Stimulated activated CD4-positive, alpha-beta T cell treated with anti-CD3 and anti-CD28 coated beads, Interleukin-15, amount 100 ng/mL, for 1 hour (primary cell): ENCODE measurements at places on chromosomes 4 and X.

DNA sequence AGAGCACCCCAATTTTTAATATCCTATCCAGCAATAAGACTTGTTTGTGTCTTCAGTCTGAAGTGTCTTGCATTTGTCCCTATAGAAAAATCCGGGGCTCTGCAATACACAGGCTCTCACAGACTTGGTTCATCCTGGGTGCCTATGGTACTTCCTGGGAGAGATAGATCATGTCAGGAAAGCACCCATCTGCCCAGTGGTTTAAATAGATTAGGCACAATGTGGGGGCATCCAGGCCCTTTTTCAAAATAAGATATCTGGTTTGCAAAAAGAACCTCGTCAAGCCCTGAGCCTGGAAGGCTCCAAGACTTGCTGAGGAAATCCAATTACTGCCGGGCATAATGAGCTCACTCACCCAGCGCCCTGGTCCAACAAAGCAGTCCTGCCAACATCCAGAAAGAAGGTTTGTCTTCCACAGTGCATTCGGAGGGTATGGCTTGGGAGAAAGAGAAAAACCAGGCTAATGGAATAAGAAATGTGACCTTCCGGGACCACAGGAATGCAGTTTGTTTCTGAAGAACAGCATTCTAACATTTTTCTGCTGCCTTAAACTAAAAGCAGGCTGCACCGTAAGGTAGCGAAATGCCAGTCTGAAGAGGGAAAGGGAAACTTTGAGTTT lies 11.6 kb downstream of the JAKMIP1 start:
- DNase-seq, result no peak

DNA sequence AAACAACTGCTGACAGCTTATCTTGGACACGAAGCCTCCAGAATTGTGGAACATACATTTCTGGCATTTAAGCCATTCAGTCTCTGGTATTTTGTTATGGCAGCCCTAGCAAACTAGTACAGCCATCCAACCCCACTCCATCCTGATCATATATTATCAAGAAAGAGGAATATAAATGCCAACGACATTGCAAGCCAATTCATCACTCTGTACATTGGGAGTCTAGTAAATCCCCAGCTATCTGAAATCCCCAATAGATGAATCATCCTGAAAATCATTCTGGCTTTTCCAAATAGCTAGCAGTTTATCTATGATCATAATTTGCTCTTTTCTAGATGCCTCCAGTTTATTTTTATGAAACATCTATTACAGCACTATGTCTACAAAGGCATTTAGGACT lies 41.1 kb downstream of the FRMD7 start:
- no peak for DNase-seq

DNA sequence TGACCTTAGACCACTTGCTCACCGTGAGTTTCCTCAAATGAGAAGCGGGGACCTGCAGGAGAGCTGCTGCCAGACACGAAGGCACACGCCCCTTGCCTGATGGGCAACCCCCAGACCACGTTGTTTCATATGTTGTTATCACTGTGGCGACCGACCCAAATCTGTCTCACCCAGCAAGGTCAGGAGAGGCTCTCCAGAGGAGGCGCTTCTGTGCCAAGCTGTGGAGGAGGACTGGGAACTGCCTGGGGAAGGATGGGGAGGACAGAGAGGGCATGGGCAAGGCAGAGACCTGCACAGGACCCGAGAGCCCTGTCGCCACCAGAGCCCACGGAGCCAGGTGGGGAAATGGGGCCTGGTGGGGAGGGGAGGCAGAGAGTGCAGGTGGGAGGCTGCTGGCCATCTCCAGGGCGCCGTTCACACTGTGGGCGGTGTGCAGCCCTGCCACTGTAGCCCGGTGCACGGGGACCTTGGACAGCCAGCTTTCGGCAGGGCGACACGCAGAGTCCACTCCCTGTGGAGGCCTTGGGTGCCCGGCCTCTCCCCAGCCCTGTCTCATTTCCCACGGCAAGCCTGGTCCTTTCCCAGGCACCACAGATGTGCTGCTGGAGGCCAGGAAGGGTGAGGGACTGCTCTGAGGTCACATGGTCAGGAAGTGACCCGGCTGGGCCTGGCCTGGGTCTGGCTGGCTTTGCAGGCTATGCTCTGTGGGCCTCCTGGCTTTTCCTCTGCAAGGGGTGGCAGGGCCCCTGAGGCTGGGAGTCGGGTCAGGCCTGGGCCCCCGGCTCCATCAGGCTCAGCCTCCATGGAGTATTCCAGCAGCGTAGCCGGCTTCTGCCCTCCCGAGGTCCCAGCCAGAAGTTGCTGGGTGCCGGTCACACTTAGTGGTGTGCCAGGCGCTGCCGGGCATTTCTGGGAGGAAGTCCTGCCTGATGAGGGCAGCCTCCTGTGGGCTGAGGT lies 3.2 kb downstream of the HTRA3 start:
- DNase-seq, result no peak

DNA sequence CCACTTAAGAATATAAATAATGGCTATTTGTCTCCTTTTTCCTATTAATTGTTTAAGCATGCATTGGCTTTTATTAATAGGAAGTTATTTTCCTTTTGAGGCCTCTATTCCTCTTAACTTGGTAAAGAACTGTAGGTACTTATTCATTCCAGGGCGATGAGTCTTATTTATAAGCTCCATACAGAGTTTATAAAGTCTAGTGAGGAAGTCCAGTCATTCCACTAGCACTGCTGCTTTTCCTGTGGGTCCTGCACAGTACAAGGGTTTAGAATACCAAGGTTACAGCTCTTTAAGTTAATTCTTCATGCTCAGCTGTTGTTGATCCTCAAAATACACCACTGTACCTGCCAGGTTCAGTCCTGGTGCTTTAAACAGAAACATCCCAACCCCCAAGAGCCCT lies 28.5 kb upstream of the WNK3 start:
- no peak for DNase-seq

- no peak for DNase-seq
Observed at GRCh38 chr4:153643406-153644383, 40.4 kb upstream of the TLR2 start.

GRCh38 chr4:138259824-138260223 lies 17.7 kb upstream of the SLC7A11 start:
- DNase-seq, result no peak

DNA sequence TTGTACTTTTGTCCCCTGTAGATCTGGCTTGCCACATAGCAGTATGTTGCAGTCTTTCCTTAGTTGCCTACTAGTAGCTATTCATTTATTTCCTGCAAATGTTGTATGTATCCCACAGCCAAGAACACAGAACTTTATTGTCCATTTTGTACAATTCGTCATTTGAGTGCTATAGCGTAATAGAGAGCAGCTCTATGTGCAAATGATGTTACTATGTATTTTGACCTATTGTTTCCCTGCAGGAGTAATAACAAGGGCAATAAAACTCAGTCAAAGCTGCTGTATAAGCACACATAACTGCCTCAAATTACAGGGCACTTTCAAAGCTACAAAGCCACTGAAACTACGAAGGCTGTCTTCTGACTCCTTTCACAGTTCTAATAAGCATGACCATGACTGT lies 48.1 kb downstream of the NRK start:
- no peak for DNase-seq

- no peak for DNase-seq
Observed at GRCh38 chr4:87912164-87913004, 63.1 kb upstream of the SPP1 start.

DNA sequence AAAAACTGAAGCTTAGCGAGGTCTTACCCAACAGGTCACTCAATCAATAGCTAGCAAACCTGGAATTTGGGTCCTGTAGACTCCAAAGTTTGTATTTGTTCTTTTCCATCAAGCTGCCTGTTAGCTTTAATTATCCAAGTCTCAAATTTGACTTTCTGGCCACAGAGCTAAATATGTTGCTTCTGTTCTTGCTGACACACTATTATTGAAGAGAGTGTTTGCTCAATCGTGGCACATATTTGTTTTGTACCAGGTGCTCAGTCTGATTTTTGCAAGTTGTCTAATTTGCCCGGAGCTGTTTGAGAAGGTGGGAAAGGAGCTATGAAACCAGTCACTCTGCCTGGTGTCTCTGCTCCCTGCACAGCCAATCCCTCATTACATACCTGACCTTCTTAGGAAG lies 41.7 kb upstream of the FRMD7 start:
- no peak for DNase-seq

DNA sequence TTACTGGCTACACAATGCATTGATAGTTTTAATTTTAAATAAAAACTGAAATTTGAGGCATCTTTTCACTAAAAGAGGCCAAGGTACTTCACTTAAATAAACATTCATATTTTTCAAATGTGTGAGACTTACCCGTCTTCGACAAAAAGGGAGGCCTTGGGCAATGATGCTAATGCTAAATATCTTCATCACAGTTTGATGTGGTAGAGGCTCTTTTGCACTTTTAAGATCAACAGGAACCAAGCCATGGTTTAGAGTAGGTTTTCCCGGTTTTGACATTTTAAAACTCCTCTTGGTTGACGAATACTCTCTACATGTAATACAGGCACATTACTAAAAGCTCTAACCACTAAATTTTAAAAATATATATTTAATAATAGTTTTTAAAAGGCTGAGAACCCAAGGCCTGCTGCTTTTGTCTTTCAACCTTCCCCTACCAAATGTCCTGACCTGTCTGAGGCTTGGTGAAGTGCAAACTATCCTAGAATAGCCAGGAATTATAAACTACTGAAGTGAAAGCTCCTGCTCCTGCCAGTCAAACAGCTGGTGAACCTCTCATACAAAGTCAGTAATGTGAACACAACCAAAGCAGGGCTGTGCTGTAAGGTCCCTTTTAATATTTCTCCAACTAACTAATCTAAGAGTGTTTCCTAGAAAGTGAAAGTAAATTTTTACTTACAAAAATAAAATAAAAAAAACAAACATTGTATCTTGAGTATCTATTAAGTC lies 153.7 kb downstream of the FBXW7 start:
- DNase-seq, result no peak

- DNase-seq, result no peak
Observed at GRCh38 chr4:182975806-182976205, 58.6 kb upstream of the DCTD start.

GRCh38 chrX:42276982-42277690 lies 353.8 kb upstream of the CASK start:
- DNase-seq, result no peak

- no peak for DNase-seq
Observed at GRCh38 chrX:142891046-142891445, 134.7 kb upstream of the SPANXN4 start.

DNA sequence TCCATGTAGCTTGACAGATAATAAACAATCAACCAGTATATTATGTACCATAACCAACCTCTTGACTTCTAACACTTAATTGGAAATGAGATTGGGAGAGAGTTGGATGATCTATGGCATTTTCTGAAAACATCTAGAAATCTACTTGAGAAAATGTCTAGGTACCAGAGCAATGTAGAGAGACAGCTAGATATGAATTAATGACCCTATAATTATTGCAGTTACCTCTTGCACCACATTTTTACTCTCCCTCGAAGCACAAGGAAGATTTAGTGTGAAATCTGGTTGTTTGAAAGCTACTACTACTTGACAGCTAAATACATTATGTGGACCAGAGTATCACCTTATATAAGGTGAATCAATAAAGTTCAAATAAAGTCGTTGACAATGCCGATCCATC lies 1534.4 kb upstream of the IGFBP7 start:
- DNase-seq, result no peak

GRCh38 chrX:55839485-55839884 lies 121.9 kb downstream of the RRAGB start:
- no peak for DNase-seq

DNA sequence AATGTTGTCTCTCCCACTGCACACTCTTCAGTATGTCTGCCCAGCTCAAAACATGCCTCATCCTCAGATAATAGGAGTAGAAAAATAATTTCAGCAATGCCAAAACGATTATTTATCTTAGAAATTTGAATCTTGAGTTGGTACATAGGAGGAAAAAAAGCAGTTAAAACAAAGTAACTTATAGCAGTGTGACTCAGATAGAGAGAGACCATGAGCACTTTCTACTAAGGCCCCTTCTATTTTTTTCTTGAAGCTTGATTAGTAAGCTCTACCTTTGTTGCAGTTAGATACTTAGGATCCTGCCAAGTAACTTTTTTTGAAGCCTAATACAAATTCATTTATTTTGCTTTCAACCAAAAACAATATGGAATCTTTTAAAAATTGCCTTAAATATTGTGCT lies 212.3 kb downstream of the MAD2L1 start:
- DNase-seq, result no peak

DNA sequence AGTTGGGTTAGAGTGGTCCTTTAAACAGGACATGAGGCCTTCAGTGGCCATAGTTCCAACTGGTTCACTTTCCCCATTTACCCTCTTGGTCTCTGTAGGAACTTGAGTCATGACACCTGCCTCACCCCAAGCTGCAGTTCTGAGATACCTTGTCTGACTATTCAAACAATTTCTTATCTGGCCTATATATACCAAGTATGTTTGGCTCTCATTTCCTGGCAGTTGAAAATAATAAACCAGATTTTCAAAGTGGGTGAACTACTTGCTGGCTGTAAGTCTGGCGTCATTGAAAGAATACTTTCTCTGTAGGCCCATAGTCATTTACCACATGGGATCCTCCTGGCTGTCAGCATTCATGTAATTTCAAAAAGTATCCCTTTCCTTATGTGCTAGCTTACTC lies 228.8 kb downstream of the SHROOM3 start:
- DNase-seq, result no peak

DNA sequence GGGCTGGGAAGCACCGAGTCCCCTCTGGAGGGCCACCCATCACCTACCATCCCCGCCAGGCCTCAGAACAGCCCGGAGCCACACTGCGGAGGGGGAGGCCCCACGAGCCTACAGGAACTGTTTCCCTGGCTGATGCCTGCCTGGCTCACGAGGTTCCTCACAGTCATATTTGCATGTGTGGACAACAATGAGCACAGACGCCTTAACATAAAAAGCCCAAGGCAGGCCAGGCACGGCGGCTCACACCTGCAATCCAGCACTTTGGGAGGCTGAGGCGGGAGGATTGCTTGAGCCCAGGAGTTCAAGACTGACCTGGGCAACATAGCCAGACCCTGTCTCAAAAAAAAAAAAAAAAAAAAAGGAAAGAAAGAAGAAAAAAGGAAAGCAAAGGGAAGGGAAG lies 125.9 kb downstream of the FAM53A start:
- no peak for DNase-seq

DNA sequence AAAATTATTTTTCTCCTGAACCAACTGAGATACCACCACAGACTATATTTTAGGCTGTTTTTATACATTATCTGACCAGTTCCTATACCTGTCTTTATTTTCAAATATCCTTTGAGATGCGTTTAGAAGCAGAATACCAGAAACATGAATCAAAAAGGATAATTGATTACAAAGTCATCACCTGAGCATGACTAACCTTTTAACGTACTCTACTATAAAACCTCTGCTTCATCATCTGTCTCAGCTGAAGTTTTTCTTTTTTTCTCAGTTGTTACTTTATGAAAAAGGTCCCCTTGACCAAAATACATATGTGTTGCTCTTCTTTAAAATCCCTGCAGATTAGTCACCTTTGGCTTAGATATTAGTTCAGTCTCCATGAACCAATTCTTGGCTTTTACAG lies 109.8 kb downstream of the AMMECR1 start:
- no peak for DNase-seq
